ENCODE measurements at places on chromosomes 11 and 22.

DNA sequence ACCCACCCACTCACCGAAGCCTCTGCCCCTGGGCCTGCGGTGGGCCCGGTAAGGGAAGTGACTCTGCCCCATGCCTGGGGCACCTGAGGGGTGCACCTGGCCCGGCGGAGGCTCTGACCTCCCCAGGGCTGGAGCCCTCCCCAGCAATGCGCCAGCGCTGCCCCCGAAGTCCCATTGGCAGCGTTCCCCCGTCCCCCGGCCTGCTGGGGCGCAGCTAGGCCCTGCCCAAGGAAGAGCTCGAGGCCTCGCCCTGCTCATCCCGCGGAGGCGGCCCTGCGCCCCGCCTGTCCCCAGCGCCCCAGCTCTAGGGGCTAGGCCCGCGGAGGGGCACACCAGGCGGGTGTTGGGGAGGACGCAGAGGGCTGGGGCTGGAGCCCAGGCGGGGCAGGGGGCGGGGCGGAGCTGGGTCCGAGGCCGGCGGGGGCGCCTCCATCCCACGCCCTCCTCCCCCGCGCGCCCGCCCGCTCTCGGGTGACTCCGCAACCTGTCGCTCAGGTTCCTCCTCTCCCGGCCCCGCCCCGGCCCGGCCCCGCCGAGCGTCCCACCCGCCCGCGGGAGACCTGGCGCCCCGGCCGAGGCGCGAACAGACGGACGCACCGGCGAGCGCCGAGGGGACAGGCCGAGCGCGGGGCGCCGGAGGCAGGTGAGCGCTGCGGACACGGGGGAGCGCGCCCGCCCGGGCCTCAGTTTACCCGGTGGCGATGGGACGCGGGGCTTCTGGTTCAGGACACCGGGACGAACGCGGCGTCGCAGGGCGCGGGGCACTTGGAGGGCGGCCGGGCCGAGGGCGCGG lies at the start of gene EPS8L2:
TSS of gene EPS8L2 (plus strand) at position 586 of the 793 bp plus-strand sequence. CDS start 3,177 bp downstream, outside the sequence.
- DNase-seq = peak; percentile 89

DNA sequence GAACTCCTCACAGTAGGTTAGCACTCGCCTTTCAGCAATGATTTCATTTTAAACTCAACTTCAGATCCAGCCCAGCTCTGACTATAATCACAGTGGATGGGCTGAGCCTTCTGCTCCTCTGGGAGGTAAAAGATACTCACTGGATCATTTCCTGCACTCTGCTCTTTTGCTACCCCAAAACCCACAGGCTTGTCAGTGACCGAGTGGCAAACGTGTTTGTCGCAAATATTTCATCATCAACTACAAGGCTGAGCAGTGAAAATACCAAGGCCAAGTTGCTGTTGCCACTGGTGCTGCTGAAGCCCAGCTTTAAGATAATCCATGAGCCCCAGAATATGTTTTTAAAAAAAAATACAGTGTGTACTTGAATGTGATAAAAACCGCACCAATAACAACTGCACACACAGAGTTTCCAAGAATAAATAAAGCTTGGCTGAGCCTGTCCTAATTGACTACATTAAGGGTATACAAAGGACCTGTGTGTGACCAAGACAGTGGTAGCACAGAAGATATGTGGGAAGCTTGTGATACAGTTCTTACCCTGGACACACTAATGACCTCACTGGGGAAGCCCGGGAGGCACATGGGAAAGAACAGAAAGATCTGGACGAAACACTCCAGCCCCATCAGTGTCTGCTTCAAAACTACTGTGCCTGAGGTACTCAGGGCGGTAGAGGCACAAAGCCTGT lies 41.3 kb downstream of the ABTB2 start:
- no peak for DNase-seq

GRCh38 chr11:70481625-70482528 lies 83.5 kb downstream of the CTTN start:
- peak; percentile 83 for DNase-seq

DNA sequence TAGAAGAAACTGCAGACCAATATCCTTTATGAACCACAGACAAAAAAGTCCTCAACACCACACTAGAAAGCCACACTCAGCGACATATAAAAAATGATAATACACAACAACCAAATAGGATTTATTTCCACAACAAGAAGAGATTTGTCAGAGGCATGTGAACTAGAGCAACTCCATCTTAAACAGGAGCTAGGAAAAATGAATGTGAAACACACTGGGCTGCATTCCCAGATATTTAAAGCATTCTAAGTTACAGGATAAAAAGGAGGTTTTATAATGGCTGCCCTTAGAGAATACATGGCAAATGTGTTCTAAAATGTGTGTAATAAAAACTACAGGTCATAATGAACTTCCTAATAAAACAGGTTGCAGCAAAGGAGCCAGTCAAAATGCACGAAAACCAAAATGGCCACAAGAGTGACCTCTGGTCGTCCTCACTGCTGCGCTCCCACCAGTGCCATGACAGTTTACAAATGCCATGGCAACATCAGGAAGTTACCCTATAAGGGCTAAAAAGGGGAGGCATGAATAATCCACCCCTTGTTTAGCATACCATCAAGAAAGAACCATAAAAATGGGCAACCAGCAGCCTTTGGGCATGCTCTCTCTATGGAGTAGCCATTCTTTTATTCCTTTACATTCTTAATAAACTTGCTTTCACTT lies 21.8 kb downstream of the XKR3 start:
- DNase-seq = no peak

DNA sequence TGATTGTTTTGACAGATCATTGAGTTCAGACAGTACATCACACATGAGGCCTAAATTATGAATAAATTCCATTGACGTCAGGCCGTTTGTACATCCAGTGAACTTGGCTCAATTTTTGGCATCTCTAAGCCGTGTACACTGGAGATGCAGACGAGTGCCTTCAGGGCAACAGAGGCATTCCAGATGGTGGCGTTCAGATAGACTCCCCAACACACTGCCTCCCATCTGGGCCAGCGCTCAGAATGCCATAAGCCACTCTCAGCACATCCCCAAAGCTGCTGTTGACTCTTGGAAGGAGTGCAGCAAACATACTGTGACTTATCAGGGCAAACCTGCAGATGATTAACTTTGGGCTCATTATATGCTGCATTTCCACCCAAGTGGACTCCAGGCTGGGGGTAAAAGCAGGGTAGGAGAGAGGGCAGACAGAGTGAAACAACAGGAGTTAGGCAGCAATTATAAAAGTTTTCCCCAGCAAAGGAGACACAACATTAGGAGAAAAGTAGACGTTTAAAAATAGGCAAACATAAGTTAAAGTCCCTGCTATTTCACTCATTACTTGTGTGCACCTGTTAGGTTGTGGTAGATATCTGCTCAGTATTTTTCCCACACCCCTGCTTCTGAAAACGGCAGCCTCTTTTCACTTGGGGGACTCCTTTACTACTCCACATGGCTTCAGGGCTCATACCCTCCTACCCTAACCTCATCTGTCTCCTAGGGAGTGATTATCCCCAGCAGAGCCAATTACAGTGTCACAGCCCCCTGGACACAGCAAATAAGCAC lies 60.2 kb upstream of the PDE3B start:
- DNase-seq = peak; percentile 53

DNA sequence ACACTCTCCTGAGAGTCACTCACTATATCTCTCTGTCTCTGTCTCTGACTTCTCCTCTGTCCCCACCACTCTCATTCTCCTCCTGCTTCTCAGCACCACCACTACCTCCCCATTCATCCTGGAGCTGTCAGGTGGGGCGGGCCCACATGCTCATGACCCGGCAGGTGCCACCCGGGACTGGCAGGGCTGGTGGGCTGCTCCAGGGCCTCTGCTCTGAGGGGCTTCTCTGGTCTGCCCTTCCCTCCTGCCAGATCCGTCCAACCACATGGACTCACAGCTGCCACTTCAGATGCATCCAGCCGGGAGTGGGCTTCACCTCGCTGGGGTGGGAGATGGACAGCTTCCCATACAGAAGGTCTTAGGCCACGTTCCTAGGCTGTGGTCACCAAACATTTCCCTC lies 4.8 kb upstream of the EMID1 start:
- no peak for DNase-seq

GRCh38 chr11:114232400-114233059 lies 63.7 kb upstream of the NNMT start:
- no peak for DNase-seq

GRCh38 chr22:30009478-30009877 lies 70.8 kb upstream of the HORMAD2 start:
- no peak for DNase-seq

- no peak for DNase-seq
These were observed 87.5 kb downstream of the SNX19 start for GRCh38 chr11:130828741-130829140.

DNA sequence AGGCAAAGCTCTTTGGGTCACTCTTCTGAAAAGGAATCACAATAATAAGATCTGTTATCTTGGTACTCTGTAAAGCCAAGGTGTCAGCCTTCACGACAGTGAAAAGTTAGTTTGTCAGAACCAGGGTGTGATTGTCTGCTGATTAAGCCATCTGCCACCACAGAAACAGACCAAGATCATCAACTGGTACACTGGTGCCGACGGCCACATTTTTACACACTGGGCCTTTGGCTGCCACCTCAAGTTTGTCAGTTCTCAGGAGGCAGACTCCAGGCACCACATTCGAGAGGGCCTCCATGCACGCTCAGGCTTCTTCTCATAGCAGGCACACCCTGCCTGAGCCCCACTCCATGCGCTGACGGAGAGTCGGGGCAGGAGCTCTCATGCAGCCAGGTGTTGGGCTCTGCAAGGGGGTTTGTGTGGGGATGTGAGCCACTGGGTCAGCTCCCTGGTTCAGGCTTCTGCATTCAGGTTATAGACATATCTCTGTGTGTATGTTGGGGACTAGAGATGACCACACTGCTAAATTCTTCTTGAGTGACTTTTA lies 66.2 kb downstream of the KCNJ1 start:
- DNase-seq = no peak

GRCh38 chr11:22920939-22921565 lies 60.8 kb upstream of the CCDC179 start:
- DNase-seq = no peak

DNA sequence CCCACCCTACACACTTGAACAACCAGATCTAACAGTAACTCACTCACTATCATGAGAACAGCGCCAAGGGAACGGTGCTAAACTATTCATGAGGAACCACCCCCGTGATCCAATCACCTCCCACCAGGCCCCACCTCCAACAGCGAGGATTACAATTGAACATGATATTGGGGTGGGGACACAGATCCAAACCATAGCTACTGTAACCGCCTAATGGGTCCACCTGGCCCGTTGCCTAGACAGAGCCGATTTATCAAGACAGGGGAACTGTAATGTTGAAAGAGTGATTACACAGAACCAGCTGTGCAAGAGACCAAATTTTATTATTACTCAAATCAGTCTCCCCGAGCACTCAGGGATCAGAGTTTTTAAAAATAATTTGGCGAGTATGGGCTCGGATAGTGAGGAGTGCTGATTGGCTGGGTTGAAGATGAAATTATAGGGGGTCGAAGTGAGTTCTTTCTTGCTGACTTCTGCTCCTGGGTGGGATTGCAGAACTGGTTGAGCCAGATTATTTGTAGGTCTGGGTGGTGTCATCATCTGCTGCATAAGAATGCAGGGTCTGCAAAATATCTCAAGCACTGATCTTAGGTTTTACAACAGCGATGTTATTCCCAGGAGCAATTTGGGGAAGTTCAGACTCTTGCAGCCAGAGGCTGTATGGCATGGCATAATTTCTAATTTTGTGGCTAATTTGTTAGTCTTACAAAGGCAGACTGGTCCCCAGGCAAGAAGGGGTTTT lies 17.9 kb upstream of the ZC3H12C start:
- no peak for DNase-seq

- DNase-seq = no peak
These were observed at the start of gene CCDC81 for GRCh38 chr11:86374586-86374985. CCDC81 (plus strand) TSS chr11:86374887; CDS start chr11:86375164, 277 bp downstream.

DNA sequence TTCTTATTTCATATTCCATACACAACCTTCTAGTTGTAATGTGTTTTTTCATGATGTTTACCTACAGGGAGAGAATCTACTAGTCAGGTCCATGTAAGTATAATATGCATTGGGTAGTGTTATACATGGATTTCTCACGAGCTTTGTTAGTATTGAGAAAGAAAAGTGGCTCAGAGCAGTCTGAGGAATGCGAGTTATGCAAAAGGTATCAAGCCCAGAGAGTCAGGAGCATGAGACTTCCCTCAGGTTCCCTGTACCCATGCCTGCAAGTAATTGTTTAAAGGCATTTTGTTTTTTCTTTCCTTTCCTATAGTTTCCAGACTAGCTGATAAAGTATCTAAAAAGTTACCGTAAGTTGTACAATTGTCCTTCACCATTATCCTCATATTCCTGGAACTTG lies 66.1 kb downstream of the STK33 start:
- no peak for DNase-seq

DNA sequence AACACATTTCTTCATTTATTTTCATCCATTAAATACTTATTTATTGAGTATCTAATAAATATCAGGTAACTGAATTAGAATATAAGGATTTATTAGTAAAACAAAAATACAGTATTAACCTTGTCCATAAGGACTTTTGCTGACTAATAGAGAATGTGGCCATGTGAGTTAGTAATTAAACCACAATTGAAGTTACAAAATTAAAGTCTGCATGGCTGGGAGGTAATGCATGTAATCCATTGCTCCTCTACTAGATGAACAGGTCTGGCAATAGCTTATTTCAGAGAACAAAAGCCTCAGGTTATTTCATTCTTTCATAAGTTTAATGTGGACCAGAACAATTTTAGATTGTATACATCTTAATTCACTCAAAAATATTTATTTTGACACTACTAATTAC lies 9.9 kb upstream of the CARD18 start:
- no peak for DNase-seq

DNA sequence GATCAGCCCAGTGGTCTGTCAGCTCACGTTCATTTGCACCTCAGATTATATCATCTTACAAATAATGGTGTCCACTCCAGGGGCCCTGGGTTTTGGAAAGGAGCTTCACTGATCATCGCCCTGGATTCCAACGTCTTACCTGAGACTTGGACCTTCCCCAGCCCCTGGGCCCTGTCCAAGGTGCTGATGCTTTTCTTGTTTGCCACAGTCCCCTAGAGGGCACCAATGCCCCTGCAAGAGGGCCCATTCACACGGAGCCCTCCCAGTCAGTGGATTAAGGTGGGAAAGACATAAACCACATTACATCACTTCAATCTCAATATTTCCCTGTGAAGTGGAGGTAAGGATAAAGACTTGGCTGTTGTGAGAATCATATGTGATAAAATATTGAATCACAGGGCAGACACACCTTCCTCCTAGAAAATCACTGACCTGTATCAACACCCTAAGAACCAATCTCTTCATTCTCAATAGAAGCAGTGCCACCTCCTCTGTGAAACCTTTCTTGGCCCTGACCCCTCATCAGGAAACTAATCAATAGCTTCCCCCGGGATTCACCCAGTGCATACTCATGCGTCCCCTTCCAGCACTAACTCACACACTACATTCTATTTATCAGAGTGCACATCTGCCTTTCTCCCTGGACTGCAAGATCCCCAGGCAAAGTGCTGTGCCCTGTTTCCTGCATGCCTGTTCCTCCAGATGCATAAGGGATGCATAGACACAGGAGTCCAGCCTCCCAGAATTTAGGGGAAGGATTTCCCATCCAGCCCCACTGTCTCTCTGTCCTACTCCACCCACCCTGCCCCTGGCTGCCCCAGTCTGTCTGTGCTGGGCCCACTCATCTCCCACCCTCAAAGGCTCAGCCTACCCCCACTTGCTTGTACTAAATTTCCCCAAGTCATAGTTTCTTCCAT lies 167.0 kb downstream of the BUD13 start:
- no peak for DNase-seq

Data from Peyer's patch (tissue), 4 donors.